ENCODE measurements at places on chromosomes 1 and 21. TPM values are rescaled to one million over a fixed set of nuclear protein-coding genes. Genes with fewer than 3 reads are reported as not detected.

The TMEM201 gene
- total RNA-seq, result 8.8 TPM

The CFHR3 gene
- not detected for total RNA-seq

DNA sequence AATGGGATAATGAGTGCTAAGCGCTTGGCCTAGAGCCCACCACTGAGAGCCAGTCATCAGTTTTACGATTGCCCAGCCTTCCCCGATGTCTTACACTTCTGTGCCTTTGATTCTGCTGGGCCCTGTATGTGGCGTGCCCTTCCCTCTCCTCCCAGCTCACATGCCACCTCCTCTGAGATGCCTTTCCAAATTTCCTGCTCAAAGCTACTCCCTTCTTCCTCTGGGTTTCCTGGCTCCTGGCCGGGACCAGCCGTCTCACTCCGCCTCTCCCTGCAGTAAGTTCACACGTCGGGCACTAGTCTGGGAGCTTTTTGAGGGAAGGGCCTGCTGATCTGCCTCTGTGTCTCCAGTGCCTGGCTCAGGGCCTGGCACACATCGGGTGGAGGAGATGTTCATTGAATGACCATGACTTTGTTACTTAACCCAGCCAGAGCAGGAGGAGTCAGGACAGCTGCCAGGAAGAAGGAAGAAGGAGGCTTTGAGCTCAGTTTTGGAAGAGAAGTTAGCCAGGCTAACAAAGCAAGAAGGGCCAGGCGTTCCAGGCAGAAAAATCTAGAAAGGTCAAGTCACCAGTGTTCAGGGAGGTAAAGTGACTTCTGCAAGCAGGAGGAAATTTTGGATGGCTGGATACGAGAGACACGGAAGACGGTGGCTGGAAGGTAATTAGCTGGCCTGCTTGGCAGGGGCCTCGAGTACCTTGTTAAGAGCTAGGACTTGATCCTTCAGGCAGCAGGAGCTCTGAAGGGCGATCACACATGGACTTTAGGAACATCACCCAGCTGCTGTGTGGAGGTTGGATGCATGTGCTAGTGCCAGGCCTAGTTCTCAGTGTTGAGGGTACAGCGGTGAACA lies 63.6 kb downstream of the EPHB2 start:
- DNase-seq, result peak; percentile 96

The FCAMR gene
- not detected for total RNA-seq

DNA sequence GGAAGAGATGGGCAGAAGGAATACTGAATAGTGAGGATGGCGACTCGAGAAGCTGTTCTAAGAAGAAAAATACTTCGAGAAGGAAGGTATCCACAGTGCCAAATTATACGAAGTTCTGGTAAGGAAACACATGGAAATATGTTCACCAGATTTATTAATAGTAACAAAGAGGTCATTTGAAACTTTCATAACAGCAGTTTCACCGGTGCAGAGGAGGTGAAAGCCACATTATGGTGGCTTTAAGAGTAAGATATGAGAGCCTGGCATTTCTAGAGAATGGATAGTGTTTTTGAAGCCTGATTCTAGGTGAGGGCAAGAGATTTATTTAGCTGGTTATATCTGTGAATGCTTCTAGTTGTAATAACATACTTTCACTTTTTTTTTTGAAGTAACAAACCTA lies 56.2 kb downstream of the DPYD start:
- DNase-seq, result no peak

GRCh38 chr1:9490605-9491339 lies 48.5 kb upstream of the SLC25A33 start:
- peak; percentile 78 for DNase-seq

The CFAP141 gene
- total RNA-seq, result not detected

DNA sequence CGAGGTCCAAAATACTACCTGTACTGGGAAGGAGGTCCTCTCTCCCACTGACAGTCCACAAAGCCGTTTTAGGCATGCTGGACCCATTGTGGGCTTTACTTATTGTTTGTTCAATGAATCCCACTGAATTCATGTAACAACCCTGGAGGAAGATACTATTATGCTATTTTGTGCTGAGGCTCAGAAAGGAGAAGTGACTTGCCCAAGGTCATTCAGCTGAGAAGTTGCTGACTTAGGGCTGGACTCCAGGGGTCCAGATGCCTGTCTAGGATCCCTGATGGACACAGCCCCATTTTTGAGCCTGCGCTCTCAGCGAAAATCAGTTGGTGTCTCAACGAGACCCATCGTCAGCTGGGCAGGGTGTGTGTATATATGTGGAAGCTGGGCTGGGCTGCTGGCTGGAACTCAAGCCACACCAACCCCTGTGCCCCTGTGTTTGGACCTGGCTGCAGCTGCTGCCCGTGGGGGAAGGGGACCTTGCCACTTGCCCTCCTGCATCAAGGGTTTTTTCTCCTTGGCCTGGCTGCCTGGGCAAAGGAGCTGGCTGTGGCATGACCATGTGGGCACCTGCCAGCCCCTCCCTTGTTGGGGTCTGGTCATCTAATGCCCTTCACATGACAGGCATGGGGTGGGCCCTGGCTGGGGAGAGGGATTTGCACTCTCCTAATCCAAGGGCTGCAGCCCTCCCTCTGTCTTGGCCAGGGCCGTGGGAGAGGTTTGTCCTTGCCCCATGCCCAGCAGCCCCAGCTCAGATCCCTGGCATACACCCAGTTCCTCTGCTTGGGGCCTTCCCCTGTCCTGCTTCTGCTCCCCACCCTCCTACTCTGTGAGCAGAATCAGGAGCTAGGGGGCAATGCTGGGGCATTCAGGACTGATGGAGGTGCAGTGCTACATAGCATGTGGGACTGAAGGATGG lies 15.0 kb downstream of the KCNQ4 start:
- DNase-seq, result no peak

The CCDC27 gene
- total RNA-seq, result not detected

The PTPRC gene
- total RNA-seq, result 12.1 TPM

The PM20D1 gene
- total RNA-seq, result not detected

DNA sequence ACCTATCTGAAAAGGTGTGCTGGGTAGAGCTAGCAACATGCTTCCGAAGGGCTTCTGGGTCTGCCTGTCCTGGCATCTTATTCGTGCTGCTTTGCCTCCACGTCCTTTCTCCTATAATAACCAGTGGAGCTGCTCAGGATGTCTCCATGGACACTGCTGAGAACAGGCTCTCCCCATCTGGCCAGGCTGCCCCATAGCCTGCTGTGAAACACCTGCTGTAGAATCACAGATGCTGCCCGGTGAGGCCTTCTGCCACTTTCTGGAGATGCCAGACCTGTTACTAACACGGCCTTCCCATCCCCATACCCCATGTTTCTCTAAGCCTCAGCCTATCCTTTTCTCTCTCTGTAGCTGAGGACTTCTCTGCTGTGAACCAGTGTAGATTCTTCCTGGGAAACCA lies 120.5 kb downstream of the IER5 start:
- DNase-seq, result no peak

GRCh38 chr1:156308078-156308477 lies 9.0 kb upstream of the VHLL start:
- DNase-seq, result no peak

The ADAMTS5 gene
- 10.3 TPM for total RNA-seq

DNA sequence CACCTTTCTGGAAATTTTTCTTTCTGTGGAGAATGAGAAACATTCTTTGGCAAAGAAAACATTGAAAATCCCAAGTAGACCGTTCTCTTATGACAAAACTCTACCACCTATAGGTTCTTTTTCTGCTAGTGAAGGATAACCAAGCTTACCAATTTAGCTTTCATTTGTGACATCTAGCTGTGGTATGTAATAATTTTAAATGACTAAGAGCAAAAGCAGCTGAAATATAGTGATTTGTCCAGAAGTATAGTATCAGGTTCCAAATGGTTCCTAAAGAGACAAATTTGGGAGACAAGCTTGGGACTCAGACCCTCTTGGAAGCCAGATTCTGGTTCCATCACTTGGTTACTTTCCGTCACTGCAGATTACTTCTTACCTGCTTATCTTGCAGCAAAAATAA lies 24.4 kb downstream of the FUBP1 start:
- no peak for DNase-seq

DNA sequence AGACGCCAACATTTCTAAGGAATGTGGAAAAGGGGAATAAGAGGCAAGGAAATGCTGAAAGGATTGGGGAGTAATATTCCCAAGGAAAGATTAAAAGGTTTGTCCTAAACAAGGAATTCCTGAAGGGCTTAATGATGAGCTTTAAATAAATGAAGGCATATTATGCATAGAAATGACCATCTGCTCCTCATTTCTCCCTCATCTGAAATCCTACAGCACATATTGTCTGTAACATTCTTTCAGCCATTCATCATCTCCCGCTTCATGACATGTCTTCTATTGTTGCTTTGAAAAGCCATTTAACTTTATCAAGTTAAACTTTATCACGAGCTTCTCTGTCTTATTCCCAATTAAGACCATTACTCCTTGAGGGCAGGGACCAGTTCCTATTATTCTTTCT lies 608.7 kb upstream of the PLXNA2 start:
- DNase-seq, result no peak

GRCh38 chr1:204348722-204349121 lies 11.0 kb downstream of the PLEKHA6 start:
- no peak for DNase-seq

The ST3GAL3 gene
- 9.2 TPM for total RNA-seq

DNA sequence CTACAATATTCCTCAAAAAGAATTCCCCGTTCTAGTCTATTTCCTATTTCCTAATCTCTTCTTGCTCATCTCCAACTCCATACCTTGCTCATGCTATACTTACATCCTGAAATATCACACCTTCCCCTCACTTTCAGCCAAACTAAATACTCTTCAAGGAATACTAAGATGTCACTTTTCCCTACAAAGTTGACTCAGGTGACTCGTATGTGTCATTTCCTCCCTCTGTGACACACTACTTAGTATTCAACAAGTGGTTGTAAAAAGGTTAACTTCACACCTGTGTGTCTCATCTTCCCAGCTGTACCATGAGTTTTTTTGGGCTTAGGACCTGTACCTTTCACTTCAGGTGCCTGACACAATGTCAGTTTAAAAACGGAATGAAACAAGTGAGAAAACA lies 81.9 kb upstream of the LBR start:
- DNase-seq, result no peak

DNA sequence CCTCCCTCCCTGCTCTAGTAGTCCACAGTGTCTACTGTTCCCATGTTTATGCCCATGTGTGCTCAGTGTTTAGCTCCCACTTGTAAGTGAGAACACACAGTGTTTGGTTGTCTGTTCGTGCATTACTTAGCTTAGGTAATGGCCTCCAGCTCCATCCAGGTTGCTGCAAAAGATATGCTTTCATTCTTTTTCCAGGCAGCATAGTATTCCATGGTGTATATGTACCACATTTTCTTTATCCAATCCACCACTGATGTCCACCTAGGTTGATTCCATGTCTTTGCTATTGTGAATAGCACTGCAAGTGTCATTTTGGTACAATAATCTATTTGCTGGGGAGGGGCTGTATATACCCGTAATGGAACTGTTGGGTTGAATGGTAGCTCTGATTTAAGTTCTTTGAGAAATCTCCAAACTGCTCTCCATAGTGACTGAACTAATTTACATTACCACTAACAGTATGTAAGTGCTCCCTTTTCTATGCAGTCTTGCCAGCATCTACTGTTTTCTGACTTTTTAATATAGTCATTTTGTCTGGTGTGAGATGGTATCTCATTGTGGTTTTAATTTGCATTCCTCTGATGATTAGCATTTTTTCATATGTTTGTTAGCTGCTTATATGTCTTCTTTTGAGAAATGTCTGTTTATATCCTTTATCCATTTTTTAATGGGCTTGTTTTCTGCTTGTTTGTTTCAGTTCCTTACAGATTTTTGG lies 191.9 kb upstream of the DMRTA2 start:
- DNase-seq, result no peak

The FMN2 gene
- total RNA-seq, result 15.6 TPM

The ZNF362 gene
- 3.3 TPM for total RNA-seq
